Upper lobe of left lung (tissue), 6 donors: ENCODE measurements at places on chromosomes 6 and 20.

GRCh38 chr6:53199156-53199555 is 50.5 kb upstream of the GCM1 start:
- DNase-seq = no peak

- DNase-seq = no peak
Observed at GRCh38 chr20:64045346-64046011, 4.0 kb downstream of the SOX18 start.

- no peak for DNase-seq
Observed at GRCh38 chr6:99894815-99895214, 99.2 kb downstream of the MCHR2 start.

GRCh38 chr6:106609699-106610098 is 19.6 kb downstream of the RTN4IP1 start:
- DNase-seq = no peak

DNA sequence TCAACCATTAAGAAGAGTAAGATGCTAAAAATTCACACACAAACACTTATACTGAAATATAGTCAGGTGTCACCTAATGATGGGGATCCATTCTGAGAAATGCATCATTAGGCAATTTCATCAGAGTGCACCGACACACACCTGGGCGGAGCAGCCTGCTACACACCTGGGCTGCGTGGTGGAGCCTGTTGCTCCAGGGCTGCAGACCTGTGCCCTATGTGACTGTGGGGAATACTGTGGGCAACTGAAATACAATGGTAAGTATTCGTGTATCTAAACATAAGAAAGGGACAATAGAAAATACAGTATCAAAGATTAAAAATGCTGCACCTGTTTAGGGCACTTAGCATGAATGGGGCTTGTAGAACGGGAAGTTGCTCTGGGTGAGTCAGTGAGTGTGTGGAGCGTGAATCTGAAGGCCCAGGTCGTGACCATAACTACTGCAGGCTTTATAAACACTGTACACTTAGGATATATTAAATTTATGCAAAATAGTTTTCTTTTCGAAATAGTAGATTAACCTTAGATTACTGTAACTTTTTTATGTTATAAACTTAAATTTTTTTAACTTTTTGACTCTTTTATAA is 124.4 kb upstream of the AFDN start:
- no peak for DNase-seq

DNA sequence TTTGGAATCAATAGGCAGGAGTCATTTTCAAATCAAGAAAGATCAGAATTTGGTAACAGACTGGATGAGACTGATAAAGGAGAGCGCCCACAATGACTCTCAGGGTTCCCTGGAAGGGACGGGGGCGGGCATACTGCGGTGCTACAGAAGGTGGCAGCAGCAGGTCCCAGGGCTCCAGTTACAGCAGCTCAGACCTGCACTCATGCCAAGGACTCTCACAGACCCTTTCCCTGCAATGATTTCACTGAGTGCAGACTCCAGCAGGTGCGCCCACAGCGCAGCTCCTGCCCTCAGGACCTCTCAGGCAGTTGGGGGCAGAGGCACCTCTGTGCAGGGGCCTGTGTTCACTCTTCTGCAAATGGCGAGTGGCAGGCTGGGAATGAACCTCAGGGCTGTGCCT is 359.8 kb downstream of the ZFAND3 start:
- DNase-seq = no peak

DNA sequence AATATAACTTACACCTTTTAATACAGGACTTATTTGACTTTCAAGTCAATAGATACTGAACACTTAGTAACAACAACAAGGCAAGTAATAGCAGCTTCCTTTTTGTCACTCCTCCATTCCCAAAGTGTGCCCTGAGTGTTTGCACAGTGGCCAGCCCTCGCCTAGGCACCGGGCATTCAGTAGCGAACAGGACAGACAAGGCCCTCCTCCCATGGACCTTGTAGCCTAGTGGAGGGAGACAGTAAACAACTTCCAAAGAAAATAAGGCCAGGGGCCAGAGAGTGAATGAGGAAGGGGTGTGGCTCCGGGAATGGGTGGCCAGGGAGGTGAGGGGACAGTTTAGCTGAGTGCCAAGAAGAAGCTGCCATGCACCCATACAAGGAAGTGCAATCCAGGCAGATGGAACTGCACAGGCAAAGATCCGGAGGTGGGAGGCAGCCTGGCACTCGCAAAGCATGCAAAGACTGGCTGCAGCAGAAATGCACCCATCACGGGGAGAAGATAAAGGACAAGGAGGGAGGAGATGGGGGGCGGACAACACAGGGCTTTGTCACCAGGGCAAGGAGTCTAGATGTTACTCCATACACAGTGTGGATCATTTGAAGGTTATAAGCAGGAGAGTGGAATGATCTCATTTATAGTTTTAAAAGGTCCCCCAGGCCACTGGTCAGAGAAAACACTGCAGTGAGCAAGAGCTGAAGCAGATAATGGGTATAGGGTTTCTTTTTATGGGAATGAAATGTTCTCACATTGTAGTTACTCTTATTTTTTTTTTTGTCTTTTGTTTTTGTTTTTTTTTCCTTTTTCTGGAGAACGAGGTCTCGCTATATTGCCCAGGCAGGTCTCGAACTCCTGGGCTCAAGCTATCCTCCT is 32.2 kb downstream of the ATP9A start:
- DNase-seq = no peak

DNA sequence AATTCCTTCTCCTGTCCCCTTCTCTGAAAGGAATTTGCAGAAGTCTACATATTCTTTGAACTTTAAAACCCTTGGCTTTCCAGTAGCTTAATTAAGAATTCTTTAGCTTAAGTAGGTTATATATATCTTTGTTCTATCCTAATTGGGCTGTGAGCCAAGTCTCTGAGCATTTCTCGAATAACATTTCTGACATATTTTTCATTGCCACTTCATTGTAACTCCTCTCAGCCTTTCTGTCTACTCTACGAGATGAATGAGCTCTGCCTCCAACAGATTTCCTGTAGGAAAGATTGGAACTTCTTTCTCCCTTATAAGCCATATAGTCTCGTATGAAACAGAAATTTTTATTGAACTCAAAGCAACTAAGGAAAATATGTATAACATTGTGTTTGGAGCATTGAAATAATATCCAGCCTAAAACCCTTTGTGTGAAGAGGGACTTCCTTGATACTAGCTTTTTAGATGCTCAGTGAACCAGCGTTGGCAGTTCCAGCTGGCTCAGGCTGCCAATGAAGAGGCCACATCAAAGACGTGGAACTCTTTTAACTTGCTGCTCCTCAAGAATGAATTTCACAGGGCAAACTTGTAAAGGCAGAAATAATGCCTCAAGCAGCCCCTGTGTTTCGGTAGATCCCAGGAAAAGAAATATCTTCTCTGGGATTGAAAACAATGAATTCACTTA is 87.7 kb upstream of the NOX3 start:
- DNase-seq = no peak

GRCh38 chr6:55898342-55898741 is 23.0 kb upstream of the BMP5 start:
- DNase-seq = no peak

- no peak for DNase-seq
Observed at GRCh38 chr6:130869681-130870080, 42.5 kb downstream of the SMLR1 start.

- DNase-seq = no peak
Observed at GRCh38 chr20:43680981-43681380, 14.1 kb downstream of the MYBL2 start.

- peak; percentile 37 for DNase-seq
Observed at GRCh38 chr20:22160101-22160652, 424.2 kb downstream of the FOXA2 start.

DNA sequence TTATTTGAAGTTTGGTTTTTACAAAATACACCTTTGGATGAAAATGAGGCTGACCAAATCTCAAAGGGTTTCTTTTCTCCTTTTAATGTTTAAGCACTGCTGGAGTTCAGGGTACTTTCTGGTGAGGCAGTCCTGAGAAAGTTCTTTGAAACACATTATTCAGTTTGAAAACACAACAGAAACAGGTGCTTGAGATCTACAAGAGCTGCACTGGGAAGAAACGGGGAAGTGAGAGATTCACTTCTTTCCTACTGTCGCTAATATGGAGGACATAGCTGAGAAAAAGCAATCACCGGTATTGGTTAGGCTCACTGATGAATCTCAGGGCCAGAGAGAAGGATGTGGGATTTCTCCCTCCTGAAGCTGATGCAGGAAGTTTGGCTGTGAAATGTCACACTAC is 22.9 kb upstream of the TMEM170B start:
- DNase-seq = no peak

DNA sequence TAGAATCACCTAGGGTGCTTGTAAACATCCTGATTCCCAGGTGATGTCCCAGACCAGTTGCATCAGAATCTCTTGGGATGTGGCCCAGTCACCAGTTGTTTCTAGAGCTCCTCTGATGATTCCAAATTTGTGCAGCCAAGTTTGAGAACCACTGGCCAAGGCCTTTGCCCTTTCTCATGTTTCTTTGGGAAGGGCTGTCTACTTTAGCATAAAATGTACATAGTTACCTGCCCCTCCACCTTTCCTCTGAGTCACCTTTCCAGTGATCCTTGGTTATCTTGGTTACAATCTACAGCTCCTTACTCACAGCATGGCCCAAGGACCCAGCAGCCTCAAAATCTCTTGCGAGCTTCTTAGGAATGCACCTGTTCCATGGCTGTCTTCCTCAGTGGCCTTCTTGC is 266.4 kb upstream of the PRND start:
- DNase-seq = no peak

- DNase-seq = no peak
Observed at GRCh38 chr20:43015566-43015965, 174.1 kb downstream of the PTPRT start.

GRCh38 chr20:49620364-49621240 is 52.7 kb upstream of the PTGIS start:
- no peak for DNase-seq

GRCh38 chr20:45985573-45985972 is 13.6 kb upstream of the ZNF335 start:
- DNase-seq = no peak

- no peak for DNase-seq
Observed at GRCh38 chr6:47231151-47231550, 78.6 kb downstream of the TNFRSF21 start.

DNA sequence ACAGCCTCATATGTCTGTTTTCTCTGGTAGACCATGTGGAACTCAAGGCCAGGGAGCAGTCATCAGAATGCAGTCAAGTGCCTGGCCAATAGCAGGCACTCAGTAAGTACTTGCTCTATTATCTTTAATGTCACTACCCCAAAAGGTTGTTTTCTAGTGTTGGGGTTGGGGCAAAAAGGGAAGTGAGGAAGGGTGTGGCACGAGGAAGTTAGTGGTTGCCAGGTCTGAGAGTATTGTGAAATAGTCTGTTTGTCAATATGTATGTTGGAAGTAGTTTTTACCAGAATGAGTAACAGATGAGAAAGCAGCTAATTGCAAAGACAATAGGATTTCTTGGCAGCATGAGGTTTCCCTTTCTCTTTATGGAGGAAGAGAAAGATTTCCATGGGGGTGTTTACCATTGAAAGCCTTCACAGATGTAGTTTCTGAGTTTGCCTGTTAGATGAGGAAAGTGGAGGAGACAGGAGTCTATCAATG is 59.5 kb upstream of the ARMH2 start:
- DNase-seq = peak; percentile 54

DNA sequence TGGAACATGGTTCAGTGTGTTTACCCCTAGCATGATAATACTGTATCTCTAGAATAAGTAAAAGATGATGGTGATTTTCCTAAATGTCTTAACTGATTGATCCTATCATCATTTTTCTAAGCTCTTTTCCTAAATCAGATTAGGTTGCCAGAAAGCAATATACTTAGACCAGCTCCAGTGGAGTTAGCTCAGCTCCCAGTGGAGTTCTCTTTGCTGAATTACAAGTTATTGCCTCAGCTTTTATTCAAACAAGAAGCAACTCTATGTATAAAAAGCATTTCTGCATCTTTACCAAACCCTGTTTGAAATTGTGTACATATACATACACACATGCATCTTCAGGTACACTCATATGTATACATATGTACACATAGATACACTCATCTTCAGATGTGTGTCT is 44.9 kb downstream of the SNX9 start:
- no peak for DNase-seq

DNA sequence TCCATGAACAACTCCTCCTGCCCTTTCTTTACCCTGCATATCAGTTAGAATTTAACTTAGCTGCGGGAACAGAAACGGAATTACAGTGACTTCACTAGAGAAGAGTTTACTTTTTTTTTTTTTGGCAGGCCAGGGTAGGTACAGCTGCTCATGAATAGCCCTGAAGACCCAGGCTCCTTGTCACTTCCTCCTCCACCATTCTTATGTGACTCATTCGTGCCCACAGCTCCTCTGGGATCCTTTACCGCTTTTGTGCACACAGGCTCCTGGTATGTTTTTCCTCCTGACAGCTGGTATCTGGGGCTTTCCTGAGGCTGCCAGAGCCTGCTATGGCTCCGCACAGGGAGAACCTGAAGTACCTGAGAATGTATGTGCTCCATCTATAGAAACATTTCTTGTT is 3.9 kb upstream of the KCNS1 start:
- no peak for DNase-seq

- DNase-seq = no peak
Observed at GRCh38 chr6:110315869-110316398, 42.2 kb downstream of the METTL24 start.

DNA sequence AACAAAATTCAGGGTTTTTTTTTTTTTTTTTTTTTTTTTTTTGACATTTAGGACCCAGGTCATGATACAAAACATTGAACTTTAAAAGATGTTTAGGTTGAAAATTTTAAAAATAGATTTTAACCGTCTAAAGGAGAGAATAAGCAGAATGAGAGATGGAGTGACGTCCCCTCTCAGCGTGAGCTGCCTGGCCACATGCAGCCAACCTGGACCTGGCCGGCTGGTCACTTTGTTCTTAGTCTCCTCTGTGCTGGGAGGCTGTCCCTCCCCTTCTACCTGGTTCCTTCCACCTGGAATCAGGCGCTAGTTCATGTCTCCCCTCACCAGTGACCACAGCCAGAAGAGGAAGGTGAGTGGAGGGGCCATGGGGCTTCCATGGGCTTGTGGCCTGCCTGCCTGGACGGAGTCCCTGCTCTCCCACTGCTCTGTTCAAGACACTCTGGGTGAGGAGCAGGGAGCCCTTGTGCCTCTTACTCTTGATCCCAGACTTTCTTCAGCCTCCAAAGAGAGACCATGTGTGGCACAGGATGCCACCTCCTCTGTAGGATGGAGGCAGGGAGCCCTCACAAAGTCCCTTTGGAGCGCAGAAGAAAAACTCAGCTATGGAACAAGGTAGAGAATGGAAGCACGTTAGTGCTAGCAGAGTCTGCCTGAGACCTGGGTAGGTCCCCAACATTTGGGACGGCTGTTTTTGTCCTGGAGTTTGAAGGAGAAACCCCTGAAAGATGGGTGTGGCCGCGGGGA is 31.7 kb downstream of the IRF4 start:
- DNase-seq = no peak

- no peak for DNase-seq
Observed at GRCh38 chr6:145631374-145631773, 103.9 kb downstream of the EPM2A start.
